ENCODE measurements at places on chromosomes 5 and 9.

DNA sequence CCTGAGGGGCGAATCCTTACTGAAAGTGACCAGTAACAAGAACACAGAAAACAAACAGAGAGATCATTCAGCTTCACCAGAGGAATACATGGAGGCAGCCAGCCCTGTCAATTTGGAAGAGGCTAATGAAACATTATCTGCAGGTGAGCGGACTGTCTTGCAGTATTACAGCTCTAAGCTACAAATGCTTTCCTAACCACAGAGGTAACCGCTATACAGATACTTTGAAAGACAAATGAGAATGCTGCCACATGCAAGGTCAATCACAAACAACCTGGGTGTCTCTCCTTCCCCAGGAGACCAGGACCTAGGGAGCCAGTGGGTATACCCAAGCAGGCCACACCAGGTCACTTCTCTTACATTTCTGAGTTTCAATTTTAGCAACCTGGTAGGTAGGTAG lies 30.2 kb downstream of the EFNA5 start:
- DNase-seq, result no peak

GRCh38 chr5:78003919-78004318 lies 227.8 kb upstream of the TBCA start:
- DNase-seq, result no peak

GRCh38 chr5:169997798-169998197 lies 17.5 kb upstream of the INSYN2B start:
- no peak for DNase-seq

DNA sequence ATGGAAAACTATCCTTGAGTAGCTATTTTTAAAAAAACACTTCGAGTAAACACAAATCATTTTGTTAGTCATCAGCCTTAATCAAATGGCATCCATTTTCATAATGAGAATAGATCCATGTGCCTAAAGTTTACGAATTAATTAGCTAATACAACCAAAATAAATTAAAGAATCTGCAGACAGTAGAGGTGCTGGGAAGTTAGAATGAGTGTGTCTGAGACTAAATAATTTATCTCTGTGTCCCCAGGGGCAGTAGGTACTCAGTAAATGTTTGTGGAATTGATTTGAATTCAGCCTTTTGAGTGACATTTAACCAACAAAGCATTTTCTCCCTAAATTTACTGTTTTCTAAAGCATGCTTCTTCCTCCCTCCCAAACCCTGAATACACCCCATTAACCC lies 18.6 kb downstream of the TNFSF15 start:
- DNase-seq, result no peak

- DNase-seq, result no peak
These were observed 120.8 kb downstream of the RASGRF2 start for GRCh38 chr5:81080809-81081460.

- no peak for DNase-seq
These were observed 9.1 kb upstream of the ANXA2R start for GRCh38 chr5:43049236-43049635.

GRCh38 chr9:137689745-137690529 lies 71.1 kb downstream of the EHMT1 start:
- peak; percentile 42 for DNase-seq

DNA sequence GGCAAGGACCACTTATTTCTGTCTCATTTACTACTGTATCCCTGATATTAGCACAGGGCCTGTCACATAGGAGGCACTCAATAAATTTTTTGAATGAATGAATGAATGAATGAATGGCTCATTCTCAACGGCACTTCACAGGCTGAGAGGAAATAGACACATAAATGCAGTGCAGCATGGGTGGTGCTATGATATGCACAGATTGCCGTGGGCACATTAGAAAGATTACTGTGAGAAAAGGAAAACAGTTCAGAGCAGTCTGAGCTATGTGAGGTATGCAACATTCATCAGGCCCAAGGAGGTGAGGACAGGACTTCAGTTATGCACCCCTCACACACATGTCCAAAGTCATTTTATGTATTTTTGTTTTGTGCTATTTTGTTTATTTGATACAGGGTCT lies 6.4 kb upstream of the NOL6 start:
- DNase-seq, result no peak

GRCh38 chr5:88545338-88545737 lies 276.7 kb upstream of the TMEM161B start:
- no peak for DNase-seq

DNA sequence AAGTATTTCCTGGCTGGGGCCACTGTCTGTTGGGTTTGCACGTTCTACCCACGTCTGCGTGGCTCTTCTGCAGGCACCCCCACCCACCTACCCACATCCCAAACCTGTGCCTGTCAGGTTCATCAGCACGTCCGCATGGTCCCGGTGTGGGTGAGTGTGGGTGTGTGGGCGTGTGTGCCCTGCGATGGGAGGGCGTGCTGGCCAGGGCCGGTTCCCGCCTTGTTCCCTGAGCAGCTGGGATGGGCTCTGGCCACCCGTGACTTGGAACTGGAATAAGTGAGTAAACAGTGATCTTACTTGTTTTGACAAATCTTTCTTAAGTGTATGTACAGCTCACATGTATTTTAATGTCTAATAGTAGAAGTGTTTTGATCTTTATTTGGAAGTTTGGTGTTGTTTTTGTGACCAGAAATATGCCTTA lies 20.4 kb downstream of the ERGIC1 start:
- DNase-seq, result no peak

DNA sequence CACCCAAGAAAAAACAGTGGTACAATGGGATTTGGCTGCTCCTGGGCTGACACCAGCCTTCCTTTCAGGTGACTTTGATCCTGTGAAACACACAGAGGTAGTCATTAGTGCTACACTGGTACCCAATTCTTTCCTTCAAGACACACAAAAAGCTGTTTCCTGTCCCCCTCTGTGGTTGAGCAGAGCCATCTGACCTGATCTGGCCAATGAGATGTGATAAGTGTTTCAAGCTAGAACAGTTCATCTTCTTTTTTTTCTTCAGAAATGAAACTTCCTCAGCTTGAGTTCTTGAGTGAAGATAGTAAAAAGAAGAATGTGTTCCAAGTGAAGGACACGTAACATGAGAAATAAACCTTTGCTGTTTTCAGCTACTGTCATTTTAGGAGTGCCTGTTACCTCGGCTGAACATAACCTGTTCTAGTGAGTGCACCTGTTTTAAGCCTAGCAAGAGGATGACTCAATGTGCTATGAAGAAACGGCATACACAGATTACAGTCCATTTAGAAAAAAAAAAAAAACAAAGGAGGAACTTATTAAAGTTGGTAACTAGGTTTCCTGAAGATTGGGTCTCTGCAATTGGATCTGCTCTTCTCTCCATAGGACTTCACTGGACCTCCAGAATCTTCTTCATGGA lies 287.8 kb downstream of the GAS1 start:
- no peak for DNase-seq

GRCh38 chr9:87783180-87783579 lies 57.3 kb downstream of the CTSL start:
- no peak for DNase-seq

- no peak for DNase-seq
These were observed 1382.9 kb upstream of the DMAC1 start for GRCh38 chr9:9182431-9182830.

GRCh38 chr5:125492977-125493376 lies 746.5 kb upstream of the ZNF608 start:
- no peak for DNase-seq

Data from fibroblast of skin of left quadriceps (primary cell).